ENCODE measurements at places on chromosomes 16 and 17.

DNA sequence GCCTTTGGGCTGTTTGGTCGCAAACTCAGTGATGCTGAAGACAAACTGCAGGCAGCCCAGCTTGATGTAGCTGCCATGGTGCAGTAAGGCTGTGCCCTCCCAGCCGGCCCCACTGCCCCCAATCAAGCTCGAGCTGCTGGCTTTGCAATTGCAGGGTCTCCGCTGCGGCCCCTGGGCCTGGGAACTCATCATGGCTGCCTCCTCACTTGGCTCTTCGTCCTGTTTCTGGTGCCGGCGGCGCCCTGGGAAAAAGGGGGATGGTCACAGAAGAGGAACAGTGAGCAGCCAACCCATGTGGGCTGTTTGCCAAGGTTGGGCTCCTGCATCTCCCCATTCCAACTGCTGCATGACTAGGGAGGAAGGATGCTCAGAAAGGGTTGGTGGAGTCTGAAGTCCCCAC is 3.4 kb upstream of the DHRS13 start:
- no peak for DNase-seq

- no peak for DNase-seq
Observed at GRCh38 chr17:36859706-36860105, 77.6 kb upstream of the LHX1 start.

DNA sequence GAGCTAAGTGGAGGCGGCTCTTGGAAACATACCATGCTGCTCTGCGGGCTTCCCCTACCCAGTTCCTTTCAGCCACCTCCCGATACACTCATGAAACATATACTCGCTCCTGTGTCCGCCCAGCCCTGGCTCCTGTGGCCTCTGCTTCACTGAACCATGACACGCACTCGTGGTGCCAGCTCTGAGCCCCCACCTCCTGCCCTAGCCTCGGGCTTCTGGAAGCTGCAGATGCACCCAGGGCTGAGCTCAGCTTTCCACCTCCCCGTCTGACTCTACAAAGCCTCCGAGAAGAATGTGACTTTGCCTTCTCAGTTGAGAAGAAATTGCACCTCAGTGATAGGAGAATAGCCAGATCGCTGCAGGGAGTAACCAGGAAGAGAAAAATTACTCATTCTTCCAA is 11.0 kb downstream of the CALB2 start:
- DNase-seq: no peak

DNA sequence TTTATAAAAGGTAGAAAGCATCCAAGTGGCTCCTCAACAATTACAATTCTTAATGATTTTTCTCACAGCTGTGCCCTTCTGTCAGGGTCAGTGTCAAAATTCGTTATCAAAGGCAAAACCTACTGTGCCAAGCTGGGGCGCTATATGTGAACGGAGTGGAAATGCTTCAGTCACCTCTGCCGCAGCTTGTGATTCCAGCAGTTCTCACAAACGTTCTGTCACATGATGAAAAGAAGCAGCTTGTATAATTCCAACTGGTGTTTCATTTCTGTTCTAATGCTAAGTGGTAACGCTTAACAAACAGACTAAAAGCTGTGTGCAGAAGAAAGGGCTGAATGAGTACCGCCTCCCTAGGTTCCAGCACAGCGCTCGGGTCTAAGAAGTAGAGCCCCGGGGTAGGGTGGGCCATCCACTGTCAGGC is 14.2 kb downstream of the PLD6 start:
- DNase-seq: no peak

- no peak for DNase-seq
Observed at GRCh38 chr17:79401704-79402674, 208.9 kb downstream of the RBFOX3 start.

DNA sequence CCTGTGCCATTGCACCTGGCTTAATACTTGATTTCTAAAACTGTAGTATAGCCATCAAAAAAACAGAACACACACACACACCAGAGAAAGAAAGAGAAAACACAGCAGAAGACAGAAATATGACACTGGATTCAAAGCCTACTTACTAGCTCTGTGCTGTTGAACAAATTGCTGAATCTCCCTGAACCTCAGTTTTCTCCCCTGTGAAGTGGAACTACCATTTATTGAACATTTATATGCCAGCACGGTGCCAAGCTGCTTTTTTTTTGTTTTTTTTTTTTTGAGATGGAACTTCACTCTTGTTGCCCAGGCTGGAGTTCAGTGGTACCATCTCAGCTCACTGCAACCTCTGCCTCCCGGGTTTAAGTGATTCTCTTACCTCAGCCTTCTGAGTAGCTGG is 13.2 kb upstream of the ALOX12B start:
- no peak for DNase-seq

DNA sequence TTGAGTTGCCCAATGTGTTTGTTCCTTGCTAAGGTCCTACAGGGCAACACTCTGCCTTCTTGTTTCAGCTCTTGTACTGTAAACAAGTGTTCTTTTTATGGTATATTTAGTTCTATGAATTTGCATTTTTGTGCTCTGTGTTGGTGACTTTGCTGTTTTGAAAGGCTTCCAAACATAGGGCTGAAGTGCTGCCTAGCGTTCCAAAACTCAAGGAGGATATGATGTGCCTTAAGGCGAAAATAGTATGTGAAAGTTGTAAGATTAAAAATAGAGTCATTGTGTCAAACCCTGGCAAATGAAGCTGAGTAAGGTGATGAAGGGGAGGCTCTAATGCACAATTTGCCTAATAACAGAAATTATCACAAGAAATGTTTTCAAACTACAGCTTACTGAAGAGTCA is 372.7 kb upstream of the TOM1L1 start:
- no peak for DNase-seq

DNA sequence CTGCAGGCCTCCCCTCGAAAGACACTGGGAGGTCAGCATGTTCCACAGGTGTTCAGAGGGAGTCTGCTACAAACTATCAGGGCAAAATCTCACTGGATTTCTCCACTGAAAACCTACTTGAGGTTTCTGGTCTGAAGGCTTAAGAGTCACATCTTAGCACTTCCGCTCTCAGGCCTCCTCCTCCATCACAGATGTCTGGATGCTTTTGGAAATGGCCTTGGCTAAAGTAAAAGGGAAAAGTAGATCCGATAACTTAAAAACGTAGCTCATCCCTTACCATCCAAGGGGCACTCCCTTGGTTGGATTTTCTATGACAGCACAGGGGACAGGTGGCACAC is 14.4 kb downstream of the GINS2 start:
- DNase-seq: no peak

DNA sequence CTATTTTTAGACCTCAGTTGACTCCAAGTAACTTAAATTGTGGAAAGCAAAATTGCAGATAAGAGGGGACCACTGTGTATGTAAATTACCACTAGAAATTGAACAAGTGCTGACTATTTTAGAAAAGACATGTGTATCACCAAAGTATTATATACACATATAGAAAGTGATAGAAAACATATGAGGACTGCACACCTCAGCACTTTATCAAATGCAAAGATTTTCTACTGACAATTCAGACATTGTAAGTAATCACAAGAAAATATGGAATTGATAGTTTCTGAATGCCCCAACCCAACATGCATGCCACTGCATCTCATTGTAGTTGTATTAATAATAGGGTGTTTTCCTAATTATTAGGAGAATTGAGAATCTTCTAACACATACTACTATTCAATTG is 536.5 kb downstream of the CDH11 start:
- no peak for DNase-seq

GRCh38 chr16:87064731-87065445 is 252.3 kb downstream of the C16orf95 start:
- no peak for DNase-seq

DNA sequence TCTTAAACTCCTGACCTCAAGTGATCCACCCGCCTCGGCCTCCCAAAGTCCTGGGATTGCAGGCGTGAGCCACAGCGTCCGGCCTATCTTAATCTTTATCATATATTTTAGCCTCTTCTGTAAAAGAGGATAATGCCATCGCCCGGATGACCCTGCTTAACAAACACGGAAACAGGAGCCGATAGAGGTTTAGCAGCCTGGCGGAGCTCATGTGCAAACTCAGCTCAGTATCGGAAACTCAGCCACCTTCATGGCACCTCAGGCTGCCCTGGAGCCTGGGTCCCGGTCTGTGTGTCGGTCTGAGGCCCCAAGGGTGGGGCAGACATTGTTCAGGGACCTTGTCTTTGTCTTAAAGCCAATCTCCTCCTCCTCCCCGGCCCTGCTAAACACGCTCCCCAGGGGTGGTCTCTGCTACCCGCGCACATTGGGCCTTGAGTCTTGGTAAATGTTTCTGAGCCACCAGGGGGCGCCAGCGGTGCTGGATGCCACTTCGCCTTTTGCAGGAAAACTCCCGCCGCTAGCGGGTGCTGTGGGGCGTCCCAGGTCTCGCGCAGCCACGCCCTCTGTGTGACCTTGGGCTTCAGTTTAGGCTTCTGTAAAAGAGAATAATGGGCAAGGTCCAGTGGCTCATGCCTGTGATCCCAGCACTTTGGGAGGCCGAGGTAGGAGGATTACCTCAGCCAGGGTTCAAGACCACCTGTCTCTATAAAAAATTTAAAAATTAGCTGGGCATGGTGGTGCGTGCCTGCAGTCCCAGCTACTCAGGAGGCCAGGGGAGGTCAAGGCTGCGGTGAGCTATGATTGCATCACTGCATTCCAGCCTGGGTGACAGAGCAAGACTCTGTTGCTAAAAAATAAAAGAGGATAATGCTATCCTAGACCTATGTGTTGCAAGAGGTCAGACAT is 2.7 kb downstream of the CETP start:
- DNase-seq: peak; percentile 70

- no peak for DNase-seq
Observed at GRCh38 chr17:44749076-44749979, 9.5 kb upstream of the ADAM11 start.

GRCh38 chr17:4839965-4840892 is 7.1 kb downstream of the MINK1 start:
- no peak for DNase-seq

- no peak for DNase-seq
Observed at GRCh38 chr16:84418056-84418849, 49.9 kb downstream of the ATP2C2 start.

GRCh38 chr17:80941743-80942422 is 49.8 kb upstream of the CHMP6 start:
- DNase-seq: no peak

GRCh38 chr16:84700446-84701300 is 873 bp downstream of the USP10 start:
- DNase-seq: peak; percentile 28

DNA sequence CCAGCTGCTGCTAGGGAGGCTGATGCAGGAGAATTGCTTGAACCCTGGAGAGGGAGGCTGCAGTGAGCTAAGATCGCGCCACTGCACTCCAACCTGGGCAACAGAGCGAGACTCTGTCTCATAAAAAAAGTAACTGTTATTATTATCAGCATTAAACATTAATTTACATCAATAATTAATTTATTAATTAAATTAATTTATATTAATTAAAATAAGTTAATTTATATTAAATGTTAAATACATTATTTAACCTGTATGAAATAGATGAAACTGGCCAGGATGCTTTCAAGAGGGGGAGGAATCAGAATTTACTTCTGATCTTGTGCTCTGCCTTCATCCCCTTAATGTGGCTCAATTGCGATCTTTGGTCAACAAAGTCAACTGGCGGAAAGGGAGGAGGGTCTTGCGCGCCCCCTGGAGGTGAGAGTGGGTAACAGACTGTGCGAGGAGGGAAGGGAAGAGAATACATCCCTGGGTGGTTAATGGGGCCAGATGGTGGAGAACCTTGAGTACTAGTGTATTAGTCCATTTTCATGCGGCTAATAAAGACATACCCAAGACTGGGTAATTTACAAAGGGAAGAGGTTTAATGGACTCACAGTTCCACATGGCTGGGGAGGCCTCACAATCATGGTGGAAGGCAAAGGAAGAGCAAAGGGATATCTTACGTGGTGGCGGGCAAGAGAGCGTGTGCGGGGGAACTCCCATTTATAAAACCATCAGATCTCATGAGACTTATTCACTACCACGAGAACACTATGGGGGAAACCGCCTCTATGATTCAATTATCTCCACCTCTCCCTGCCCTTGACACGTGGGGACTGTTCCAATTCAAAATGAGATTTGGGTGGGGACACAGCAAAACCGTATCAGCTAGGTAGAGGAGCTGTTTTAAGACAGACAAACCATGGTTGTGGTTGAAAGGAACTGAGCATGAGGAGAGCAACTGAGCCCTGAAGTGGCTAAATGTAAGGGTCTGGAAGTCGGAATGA is 15.7 kb upstream of the CPPED1 start:
- peak; percentile 49 for DNase-seq

GRCh38 chr17:76752006-76752405 is 14.1 kb downstream of the MFSD11 start:
- no peak for DNase-seq

DNA sequence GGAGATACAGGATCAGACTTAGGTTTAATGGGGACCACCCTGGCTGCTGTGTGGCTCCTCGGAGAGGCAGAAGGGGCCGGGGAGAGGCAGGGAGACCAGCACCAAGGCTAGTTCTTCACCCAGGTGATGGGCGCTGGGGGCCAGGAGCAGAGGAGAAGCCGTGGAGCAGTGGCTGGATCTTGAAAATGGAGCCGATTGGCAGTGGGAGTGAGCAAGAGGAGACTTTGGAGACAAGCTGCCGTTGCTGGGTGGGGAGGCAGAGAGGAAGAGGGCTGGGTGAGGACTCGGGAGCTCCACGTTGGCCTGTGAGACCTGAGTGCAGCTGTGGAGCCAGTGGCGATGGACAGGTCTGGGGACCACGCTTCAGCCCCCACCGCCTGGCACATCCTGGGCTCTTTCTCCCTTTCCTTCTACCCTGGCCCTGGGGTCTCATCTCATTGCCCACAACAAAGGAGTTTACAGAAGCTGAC is 9.0 kb downstream of the RAB11FIP4 start:
- no peak for DNase-seq

DNA sequence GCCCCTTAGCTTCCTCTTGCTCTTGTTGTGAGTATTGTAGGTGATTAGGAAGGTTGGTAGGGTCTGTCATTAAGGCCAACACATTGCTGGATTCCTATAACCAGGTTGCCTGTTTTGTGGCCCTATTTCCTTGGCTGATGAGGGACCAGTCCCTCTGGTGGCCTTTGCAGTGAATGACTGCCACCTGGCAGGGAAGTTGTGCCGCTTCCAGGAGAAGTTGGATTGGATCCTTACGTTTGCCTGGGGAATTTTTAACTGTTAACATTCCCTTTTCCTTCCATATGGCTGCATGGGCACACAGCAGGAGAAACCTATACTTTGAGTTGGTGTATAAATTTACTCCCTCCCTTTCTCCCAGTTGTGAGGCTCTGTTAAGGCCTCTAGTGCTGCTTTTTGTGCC is 32.4 kb downstream of the LCMT1 start:
- DNase-seq: no peak

- DNase-seq: no peak
Observed at GRCh38 chr16:87739801-87740200, 26.0 kb downstream of the KLHDC4 start.

Measured in midbrain (tissue), 1 donor.